ENCODE measurements at places on chromosomes 1 and 21.

GRCh38 chr1:220425852-220426251 is 102.1 kb upstream of the MARK1 start:
- no peak for DNase-seq

DNA sequence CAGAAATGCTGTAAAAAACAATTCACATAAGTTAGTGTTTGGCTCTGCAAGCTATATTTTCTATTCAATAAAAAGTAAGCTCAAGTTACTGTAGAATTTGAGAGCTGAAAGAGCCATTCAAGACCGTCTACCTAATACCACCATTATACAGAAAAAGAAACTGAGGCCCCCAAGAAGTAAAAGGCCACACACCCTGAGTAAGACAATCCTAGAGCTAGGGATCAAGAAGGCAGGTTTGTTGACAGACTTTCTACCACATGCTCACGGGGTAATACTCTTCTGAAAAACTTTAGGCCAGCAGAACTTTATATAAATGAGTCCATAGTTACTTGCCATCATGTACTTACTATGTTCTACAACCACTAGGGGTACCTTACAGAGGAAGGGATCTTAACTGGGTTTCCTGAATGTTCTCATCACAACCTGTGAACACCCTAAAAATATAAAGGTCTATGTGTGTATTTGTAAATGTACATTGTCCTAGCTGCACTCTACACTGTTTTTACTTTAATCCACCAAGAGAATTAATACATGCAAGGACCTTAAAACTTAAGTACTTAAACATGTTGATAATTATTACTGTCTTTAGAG is 2.7 kb downstream of the PSMG1 start:
- no peak for DNase-seq

DNA sequence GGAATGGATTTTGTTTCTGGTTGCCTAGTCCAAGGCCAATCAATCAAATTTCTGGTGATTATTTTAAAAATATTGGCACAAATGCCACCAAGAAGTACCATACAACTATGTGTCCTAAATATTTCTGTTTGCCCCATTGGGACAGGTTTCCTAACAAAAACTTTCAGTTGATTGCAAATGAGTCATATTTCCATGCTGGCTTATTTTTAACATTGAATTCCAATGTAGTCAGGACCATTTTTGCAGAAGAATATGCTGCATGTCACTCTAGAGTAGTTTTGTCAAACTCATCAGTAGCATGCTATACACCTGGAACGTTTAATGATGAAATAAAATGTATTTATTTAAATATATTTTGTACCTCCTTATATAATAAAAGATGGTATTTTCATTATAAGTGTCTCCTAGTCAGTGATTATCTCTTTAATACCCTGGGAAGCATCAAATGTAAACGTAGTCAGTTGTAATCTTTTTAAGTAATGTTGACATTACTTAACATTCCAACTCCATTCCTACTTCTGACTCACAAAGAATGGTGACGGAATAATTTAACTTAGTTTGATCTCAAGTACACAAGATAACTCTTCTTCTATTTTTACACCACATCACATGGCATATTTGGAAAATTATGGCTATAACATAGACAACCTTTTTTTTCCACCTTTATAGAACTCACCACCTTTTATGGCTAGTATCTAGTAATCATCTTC is 39.0 kb upstream of the USH2A start:
- DNase-seq, result no peak

DNA sequence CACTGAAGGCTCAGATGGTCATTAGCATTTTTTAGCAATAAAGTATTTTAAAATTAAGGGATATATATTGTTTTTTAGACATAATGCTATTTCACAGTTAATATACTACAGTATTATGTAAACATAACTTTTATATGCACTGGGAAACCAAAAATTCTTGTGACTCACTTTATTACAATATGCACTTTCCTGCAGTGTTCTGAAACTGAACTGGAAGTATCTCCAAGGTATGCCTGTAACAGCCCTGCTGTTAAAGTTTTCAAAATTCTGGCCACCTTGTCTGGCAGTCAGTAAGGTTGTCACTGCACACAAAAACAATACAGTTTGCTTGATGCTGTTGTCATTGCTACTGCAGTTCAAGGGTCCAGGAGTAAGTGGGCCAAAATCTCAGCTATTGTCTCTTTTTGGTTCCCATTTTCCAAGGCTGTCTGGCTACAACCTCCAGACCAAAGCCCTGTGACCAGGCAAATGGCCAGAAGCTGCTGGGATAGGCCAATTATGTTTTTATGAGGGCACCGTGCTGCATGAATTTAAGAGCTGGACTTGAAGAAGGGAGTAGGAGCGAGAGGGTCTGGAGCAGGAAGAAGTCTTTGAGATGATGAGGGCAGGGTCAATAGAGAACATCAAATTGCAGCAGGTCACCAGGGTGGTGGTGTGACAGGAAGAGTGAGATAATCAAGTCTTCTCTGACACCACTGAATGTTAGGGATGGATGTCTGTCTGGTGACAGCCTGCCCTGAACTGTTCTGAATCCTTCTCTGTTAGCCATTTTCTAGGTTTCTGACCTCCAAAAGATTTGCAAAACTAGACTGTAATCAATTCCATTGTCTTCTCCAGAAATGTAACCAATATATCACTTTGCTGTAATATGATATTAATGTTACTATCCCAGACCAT is 82.3 kb upstream of the CACHD1 start:
- peak; percentile 21 for DNase-seq

DNA sequence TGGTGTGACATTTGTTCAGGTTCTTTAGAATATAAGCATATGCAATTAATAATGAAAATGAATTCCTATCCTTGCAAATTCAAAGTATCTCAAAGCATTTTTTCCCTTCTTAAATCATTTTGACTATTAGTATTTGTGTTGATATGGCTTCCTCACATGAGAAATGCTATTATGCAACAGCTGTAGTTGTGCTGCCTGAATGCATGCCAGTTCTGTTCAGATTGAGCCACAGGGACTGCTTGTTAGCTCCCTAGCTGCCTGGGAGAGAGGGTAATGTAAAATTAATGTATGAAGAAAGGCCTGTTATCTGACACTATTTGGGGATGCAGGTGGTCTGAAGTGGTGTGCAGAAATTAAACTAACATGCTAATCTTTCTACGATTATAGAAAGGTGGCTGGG is 45.5 kb downstream of the CACHD1 start:
- peak; percentile 72 for DNase-seq

All from skin of body (tissue), 3 donors.